Kidney glomerular epithelial cell (primary cell): ENCODE measurements at places on chromosomes 12 and 14.
A peak's percentile ranks its signal among the peaks of the same experiment; 100 is the strongest.

GRCh38 chr14:55684956-55685584 lies 105.1 kb downstream of the KTN1 start:
- no peak for DNase-seq

DNA sequence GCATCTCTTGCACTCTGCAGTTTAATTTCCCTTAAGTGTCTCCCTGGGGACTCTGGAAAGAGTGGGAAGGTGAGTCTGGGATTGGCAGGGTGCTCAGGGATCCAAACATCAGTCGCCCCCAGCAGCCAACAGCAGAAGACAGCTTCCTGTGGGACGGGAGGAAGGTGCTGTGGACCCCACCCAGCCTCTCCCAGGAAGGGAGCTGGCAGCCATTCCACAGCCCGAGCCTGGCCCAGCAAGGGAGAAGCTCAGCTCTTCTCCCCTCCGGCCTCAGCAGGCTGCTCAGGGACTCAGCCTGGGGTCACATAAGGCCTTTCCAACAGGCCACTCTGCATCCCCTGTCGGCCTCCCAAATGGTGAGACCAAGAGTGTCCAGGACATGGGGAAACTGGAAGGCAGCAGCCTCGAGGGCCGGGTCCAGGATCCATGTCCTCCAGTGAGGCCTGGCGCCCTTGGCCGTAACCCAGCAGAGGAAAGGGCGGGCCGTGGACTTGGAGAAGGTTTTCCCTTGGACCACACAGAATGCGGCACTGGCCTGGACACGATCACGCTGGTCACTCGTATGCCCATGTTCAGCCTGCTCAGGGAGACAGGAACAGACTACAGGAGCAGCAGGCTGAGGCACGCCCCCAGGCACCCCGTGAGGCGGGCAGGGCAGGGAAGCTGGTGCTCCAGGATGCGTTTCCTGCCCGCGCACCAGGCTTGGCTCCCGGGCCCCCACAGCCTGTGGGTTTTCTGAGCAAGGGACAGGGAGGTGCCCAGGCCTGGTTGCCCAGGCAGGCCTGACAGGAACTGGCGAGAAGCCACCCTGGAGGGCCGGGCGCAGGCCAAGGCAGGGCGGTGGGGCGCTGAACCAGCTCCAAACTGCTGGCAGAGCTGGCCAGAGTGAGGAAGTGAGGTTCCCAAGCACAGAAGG lies 3.5 kb downstream of the XRCC3 start:
- no peak for DNase-seq

- no peak for DNase-seq
Observed at GRCh38 chr14:92391726-92392125, 68.8 kb downstream of the SLC24A4 start.

DNA sequence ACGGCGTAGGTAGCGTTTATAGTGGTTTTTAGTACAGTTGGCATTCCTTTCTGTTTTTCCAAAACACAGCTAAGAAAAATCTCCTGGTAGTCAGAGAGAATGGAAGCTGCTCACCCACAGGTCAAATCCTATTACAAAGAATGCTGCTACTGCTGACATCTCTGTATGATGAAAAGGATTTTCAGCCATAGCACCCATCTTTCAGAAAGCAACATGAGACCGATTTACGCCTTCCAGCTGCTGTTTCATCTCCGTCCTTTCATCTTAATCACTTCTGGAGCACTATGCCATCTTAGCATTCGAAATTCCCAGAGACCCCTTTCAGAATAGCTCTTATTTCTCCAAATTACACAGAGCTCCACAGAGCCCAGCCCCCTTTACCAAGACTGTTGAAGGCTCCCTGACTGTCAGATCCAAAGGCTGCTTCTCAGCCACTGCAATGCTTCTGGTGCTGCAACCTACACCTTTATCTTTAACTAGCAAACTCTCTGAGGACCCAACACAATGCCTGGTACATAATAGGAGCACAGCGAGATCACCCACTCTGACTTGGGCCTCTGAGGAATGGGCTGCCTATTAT lies 211.8 kb downstream of the NEDD1 start:
- no peak for DNase-seq

DNA sequence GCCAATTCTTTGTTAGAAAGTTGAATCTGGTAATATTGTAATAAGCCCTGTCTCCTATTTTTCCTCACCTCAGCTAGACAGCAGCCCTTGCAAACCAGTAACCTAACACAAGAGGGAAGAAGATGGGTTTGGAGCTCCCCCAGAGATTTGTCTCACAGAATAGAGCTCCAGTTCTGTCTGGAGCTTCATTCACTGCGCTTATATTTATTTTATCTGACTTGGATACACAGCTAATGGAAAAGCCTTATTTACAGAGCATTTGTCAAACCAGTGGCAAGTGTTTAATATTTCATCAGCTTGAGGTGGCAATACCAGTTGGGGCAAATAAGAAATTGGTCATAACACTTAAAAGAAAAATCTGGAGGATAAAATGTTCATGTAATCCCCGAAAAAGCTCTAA lies 1094.0 kb downstream of the FSCB start:
- no peak for DNase-seq

DNA sequence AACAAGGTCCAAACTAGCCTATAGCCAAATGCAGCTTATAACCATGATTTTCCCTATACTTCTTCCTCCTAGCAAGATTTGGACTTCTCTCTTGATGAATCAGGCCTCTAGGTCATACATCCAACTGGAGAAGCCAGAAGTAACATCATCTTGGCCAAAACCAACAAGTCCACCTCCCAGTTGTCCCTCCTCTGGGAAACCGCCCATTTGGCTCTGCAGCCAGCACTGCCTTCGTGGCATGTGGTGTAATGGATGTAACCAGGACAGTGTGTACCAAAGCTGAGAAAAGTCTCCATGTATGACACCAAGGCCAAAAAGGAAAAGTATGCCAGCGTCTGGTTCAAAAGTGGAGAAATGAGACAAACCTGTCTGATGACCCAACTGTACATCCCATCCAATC lies 59.3 kb upstream of the VASH1 start:
- no peak for DNase-seq

- no peak for DNase-seq
Observed at GRCh38 chr12:52704464-52704863, 1.1 kb upstream of the KRT77 start.

DNA sequence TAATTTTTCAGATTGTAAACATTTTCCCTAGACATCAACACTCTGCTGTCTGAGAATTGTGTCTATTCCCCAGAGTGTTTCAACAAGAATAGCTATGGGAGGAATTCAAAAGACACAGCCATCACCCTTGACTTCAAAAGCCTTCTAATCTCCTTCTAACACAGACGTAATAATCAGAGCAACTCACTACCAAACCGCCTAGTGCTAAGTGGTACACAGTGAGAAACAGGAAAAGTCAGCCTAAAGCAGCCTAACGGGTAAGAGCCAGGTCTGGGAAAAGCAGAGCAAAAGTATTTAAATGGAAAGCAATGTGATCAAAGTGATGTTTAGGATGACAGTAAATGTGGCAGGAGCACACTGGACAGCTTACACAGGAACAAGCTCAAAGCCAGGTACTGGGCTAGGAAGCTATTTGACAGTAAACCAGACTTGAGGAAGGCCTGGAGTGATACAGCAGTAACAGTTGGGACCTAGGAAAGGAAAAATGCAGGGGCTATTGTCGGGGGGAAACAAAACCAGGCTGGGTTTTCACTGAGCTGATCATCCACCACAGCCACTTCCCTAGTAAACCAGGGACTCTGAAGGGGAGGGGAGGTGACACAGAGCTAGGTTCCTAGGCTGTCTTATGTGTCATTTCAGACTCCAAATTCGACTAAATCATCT lies 29.4 kb downstream of the CORO1C start:
- DNase-seq: no peak

DNA sequence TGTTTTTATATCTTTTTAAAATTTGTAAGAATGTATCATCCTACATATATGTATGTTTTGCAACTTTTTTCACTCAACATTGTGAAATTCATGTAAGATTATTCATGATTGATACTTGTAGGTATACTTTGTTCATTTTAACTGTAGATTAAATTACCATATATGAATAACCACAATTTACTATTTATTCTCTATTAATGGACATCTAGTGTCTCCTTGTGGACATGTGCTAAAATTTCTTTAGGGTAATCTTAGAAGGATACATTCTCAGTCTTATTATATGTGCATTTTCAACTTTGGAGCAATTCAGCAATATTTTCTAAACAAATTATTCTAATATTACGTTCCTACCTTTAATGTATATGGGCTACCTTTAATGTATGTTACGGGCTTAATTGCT lies 192.4 kb downstream of the FUT8 start:
- no peak for DNase-seq

GRCh38 chr12:49893753-49894750 lies 9.6 kb downstream of the FAIM2 start:
- peak; percentile 66 for DNase-seq

DNA sequence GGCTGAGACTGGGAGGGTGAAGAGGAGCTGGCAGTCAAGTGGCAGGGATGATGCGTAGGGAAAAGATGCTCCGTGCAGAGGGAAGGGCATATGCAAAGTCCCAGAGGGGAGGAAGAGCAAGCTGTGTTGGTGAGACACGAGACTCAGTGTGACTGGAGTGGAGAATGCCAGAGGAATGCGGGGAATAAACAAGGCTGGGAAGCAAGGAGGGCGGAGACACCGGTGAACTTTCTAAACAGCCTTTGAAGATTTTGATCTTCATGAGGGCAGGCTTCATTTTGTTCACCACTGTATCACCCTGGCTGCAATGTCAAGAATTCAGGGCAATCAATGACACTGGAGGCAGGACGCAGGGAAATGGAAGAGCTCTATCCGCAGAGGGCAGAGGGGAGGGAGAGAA lies 535.8 kb downstream of the FUT8 start:
- no peak for DNase-seq

GRCh38 chr12:39125566-39125965 lies 220.2 kb upstream of the CPNE8 start:
- peak; percentile 30 for DNase-seq

DNA sequence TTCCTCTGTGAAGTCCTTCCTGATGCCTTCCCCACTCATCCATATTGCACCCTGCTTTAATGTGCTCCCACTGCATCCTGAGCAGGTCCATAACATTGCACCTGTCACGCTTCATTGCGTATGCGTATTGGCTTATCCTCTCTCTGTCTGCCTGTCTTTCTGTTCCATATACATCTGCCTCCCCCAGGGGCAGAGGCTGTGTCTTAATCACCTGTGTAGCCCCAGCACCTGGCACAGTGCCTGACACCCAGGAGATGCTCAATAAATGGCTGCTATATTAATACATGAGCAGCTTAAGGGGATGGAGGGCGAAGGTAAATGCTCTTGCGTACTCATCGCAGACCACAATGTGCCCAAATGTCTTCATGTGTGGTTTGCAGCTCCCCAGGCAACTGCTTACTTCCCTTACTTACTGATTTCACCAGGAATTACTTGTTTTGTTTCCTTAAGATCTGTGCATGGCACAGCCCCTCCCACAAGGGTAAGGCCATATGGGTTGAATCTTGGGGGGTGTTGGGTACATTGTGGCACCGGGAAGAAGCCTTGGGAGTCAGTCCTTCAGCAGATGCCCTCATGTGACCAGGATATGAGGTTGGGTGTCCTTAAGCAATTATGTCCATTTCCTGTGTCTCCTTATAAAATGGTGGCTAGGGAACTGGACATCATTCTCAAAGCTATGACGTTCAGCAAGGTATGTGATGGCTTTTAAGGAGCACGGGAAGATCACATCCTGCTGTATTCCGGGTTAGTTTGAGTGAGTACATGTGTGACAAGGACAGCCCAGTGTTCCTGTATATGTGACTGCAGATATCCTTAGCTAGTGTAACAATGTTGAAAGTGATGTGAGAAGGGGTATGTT lies 848 bp upstream of the CPNE6 start:
- DNase-seq: no peak

- DNase-seq: no peak
Observed at GRCh38 chr12:25653487-25654175, 100.5 kb upstream of the LMNTD1 start.

GRCh38 chr12:32217354-32218310 lies 111.0 kb downstream of the BICD1 start:
- DNase-seq: peak; percentile 98

GRCh38 chr14:39704594-39704993 lies 272.4 kb upstream of the FBXO33 start:
- DNase-seq: no peak

DNA sequence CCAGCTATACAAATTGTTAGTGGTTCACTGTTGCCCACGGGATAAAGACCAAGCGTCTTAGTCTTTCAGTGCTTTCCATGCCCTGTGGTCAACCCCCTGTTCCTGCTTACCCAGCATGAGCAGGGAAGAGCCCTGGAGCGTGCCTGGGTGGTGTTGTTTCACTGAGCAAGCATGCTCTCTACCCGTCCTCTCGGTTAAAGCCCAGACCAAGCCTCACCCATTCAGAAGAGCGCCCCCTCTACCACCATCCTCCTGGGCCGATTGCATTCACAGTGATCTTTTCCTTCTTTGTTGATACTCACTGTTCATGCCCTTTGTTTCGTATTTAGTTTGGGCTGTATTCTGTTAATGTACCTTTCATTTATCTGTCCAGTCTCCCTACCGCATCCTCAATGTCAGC lies 25.1 kb downstream of the DYRK4 start:
- DNase-seq: no peak

DNA sequence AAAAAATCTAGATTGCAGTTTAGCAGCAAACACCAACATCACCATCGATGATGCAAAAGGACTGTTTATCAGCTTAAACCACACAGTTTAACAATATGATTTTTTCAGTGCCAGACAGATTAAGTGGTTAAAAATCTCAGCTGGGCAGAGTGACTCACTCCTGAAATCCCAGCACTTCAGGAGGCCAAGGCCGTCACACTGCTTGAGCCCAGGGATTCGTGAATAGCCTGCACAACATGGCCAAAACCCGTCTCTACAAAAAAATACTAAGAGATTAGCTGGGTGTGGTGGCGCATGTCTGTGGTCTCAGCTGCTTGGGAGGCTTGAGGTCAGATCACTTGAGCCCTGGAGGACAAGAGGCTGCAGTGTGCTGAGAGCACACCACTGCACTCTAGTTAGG lies 8.9 kb downstream of the RSRC2 start:
- DNase-seq: peak; percentile 81

DNA sequence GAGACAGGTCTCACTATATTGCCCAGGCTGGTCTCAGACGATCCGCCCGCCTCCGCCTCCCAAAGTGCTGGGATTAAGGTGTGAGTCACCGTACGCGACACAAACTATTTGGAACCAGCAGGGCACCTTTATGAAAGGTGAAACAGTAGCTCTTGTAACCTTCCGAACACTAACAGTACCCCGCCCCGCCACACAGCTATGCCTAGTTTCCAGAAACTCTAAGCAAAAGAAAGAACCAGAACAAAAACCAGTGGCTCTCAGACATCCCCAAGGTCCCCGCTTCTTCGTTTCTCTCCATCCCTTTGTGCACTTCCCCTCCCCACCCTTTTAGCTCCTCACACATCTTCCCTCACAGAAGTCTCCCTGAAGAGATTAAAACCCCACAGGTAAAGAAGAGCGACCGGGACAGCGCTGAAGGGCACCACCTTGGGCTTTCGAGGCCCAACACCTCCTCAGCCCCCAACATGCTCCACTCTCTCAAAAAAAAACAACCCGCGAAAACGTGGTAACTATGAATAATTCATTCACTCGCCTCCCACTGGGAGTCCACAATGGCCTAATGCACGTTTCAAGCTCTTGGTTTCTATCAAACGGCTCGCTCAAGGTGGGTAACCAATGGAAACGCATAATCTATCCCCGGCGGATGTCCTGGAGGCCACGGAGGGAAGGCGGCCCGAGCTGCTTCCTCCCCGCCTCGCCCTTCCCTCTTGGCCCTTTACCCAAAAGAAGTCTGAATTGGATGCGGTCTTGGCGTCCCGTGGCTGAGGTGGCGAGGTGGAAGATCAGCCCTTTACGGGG lies 877 bp downstream of the BAG5 start:
- DNase-seq: peak; percentile 24

- no peak for DNase-seq
Observed at GRCh38 chr14:24426912-24427536, 2.4 kb downstream of the CBLN3 start.
